Activated T-helper 2 cell treated with anti-CD3 and anti-CD28 coated beads, Interferon-gamma antibody, Interleukin-2, Interleukin-4, amounts not matched to agents 10 μg/mL and 5 μg/mL and 100 μg/mL, durations not matched to agents 14 hours and 24 hours and 36 hours (primary cell): ENCODE measurements at places on chromosomes 13 and 19.

DNA sequence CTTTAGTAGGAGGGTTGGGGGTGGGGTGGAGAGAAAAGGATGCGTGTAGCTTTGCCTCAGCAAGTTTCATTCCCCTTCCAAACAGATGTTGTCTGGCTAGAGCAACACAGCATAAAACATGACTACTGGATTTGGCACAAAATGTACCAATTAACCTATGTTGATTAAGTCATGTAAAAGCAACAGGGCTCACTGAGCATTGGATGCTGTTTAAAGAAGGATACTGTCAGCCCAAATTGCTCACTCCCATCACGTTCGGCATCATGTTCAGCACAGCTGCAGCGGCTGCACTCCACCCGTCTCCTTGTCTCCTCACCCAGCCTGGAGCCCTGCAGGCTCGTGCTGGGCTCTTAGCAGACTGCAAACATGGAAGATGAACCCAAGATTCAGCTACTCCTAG is 77.5 kb downstream of the DLEU7 start:
- no peak for DNase-seq

DNA sequence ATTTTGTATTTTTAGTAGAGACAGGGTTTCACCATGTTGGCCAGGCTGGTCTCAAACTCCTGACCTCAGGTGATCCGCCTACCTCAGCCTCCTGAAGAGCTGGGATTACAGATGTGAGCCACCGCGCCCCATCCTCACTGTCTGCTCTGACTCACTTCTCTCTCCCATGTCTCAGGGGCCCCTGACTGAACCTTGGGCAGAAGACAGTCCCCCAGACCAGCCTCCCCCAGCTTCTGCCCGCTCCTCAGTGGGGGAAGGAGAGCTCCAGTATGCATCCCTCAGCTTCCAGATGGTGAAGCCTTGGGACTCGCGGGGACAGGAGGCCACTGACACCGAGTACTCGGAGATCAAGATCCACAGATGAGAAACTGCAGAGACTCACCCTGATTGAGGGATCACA is 5.0 kb downstream of the SIGLEC9 start:
- DNase-seq, result no peak

DNA sequence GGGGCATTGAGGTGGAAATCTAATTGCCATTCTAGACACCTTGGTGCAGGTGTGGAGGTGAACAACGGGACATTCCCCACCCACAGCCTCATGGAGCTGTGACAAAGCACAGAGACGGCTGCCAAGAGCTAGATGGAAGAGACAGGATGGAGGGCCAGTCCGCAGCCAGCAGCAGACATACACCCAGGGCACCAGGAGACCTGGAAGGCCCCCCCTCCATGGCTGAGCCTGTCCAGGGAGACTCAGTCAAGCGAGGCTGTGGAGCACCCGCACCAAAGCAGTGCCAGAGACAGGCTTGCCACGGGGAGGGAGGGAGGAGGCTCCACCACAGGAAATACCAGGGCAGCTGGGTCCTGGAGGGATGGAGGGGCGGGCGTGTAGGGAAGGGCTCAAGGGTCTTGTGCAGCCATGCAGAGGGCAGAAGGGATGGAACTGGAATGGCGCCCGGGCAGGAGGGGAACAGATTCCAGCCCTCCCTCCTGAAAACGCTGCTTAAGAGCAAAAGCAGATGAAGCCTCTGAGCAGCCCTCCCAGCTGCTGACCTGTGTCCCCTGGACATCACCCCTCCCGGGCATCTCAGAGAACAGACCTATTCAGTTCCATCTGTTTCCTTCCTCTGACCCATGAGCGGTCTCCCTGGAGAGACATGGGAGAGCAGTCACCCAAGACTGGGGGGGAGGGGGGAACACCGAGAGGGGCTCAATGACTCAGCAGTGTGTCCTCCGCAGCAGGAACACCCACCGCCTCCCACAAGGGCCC is 14.4 kb downstream of the EPS15L1 start:
- no peak for DNase-seq

DNA sequence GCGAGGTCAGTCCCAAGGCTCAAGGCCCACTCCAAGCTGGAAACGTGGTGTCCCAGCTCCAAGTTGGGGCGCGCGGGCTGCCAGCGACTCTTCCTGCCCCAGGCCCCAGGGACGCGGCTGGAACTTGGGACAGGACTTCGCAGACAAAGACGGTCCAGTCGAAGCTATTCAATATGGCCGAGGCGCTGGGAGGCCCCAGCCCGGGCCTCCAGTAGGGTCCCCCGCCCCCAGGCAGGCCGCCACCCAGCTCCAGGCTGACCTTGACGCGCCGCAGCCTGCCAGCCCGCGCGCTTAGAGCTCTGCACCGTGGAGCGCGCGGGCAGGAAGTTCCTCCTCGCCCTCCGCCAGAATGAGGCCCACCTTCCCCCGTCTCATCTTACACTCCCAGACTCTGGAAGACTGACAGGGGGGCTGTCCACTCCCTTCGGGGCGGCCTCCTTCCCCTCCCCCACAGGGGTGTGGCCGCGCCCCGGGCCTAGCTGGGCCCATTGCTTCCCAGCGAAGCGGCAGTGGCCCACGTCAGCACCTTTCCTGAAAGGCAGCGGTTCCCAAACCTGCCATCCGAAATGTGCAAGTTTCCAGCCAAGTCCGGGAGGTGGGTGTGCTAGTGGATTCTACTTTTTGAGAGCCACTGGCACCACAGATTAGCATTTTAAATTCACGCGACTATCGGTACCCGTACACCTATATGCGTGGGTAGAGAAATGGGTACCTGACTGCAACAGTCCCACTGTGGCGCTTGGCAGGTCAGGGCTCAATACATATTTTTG is at the start of gene CCDC8:
Gene CCDC8, minus strand, starts transcription at position 303 of the 770 bp plus-strand sequence. CDS start 754 bp downstream, outside the sequence.
- DNase-seq, result no peak

- DNase-seq, result no peak
Measured at GRCh38 chr13:90889906-90890834, 457.3 kb upstream of the MIR17HG start.

GRCh38 chr13:101258071-101258470 is 158.2 kb downstream of the NALCN start:
- DNase-seq, result peak; percentile 32

DNA sequence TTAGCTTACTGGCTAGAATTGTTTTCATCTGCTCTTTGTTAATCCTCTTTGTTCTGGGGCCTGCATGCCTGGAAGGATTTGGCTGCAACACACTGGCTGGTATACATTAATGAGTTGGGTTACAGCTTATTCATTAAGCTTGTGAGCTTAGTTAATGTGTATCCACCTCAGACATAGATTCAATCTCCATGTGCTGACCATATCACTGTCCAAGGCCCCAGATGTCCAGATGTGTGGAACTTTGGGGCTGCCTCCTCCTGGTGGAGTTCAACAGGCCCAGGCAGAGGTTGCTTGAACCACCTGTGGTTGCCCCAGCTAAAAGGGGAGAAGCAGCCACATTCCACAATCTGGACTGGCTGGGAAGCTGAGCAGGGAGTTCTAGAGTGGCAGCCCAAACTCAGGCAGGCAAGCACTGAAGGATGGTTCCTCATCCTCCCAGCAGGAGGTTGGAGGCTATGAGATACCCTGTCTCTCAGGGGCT is 5.4 kb downstream of the DIAPH3 start:
- no peak for DNase-seq

DNA sequence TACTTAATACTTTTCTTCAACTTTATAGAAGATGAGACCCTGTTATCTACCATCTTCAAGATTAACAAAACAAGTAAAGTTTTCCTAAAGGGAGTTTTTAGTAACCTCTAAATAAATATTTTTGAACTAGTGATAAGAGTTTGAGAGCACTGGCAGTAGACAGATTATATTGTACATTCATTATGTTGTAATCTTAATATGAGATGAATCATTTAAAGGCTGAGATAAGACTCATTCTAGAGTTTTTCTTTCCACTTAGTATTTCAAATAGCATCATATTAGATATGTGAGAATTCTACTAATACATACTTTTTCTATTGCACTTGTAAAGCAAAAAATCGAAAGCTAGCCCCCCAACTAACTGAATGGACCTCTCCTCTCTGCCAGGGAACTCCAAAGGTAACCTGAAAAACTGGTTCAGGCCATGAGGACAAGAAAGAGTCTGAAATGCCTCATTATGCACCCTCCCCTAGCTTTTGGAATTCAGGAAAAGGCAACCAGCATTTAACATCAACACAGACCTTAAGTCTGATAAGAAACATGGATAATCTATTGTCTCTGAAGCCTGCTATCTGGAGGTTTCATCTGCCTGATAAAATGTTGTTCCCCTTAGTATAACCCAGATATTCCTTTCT is 875.4 kb upstream of the SLC10A2 start:
- no peak for DNase-seq
